ENCODE measurements at places on chromosomes 11 and 22. TPM values are rescaled to one million over a fixed set of nuclear protein-coding genes. Genes with fewer than 3 reads are reported as not detected.
A peak's percentile ranks its signal among the peaks of the same experiment; 100 is the strongest.

DNA sequence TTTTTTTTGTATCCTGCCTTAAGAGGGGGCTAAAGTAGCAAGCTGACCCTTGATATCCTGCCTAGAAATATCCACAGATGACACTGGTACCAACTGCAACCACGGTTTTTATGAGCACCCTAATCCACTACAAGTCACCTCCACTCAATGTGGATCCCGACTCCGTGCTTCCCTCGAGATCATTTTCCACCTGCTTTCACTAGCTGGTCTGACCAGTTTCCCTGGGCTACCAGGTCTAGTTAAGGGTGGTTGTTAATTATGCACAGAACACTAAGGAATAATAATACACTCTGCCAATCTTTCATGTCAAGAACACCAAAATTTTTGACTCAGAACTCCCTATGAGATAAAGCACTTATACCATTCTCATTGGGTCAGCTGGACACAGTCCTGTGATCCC lies 82.3 kb downstream of the ABTB2 start:
- H3K4me1 ChIP-seq = no peaks in the 10 kb centered on the region
- H3K4me3 ChIP-seq = no peak overlapping the region
- no peaks in the 10 kb centered on the region for H3K27me3 ChIP-seq

Gene NEU3
- 16.9 TPM for total RNA-seq

Gene TTC9C
- 68.9 TPM for total RNA-seq

Gene LMO2
- total RNA-seq = not detected

Gene OR51E1
- not detected for total RNA-seq

Gene CLDN5
- 0.30 TPM for total RNA-seq

GRCh38 chr22:20464096-20464614 lies 26.5 kb upstream of the SCARF2 start:
- DNase-seq = peak; percentile 62
- peaks cover 4% of the 10 kb centered on the region for H3K36me3 ChIP-seq
- H3K27ac ChIP-seq = peak overlapping the region; percentile 76
- H3K4me3 ChIP-seq = peak overlapping the region; percentile 59
- H3K4me1 ChIP-seq = peaks cover 62% of the 10 kb centered on the region
- no peaks in the 10 kb centered on the region for H3K27me3 ChIP-seq

- H3K27me3 ChIP-seq = peaks cover 27% of the 10 kb centered on the region
- no peak overlapping the region for H3K4me3 ChIP-seq
- no peak for DNase-seq
- no peaks in the 10 kb centered on the region for H3K36me3 ChIP-seq
- no peak overlapping the region for H3K27ac ChIP-seq
Observed at GRCh38 chr11:130402570-130402969, 25.8 kb downstream of the ADAMTS8 start.

Gene NAT10
- 77.0 TPM for total RNA-seq

- DNase-seq = no peak
- H3K27me3 ChIP-seq = no peaks in the 10 kb centered on the region
- no peak overlapping the region for H3K27ac ChIP-seq
- peaks cover 10% of the 10 kb centered on the region for H3K36me3 ChIP-seq
- H3K4me1 ChIP-seq = no peaks in the 10 kb centered on the region
Observed at GRCh38 chr11:123611698-123612097, 42.7 kb downstream of the SCN3B start.

GRCh38 chr11:47033439-47033838 lies 96.9 kb downstream of the CSTPP1 start:
- DNase-seq = no peak
- no peaks in the 10 kb centered on the region for H3K4me1 ChIP-seq
- no peaks in the 10 kb centered on the region for H3K36me3 ChIP-seq

DNA sequence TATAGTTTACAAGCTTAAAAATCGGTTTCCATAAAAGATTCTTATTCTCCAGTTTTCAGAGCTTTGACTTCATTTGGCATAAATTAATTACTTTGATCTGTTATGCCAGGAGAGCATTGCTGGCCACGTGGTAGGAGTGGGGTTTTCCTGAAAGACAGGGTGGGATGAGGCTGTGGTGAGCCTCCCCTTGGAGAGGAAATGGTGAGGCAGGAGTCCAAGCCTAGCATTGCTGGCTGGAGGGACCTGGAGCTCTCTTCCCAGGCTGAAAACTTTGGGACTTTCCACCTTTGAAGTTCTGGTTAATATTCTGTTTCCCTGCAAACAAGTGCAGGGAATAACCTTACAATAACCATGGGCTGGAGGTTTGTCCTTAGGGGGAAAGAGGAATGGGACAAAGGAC lies 21.1 kb upstream of the CSF2RB start:
- peaks cover 18% of the 10 kb centered on the region for H3K27me3 ChIP-seq
- no peak overlapping the region for H3K27ac ChIP-seq
- H3K4me3 ChIP-seq = no peak overlapping the region
- no peak for DNase-seq

DNA sequence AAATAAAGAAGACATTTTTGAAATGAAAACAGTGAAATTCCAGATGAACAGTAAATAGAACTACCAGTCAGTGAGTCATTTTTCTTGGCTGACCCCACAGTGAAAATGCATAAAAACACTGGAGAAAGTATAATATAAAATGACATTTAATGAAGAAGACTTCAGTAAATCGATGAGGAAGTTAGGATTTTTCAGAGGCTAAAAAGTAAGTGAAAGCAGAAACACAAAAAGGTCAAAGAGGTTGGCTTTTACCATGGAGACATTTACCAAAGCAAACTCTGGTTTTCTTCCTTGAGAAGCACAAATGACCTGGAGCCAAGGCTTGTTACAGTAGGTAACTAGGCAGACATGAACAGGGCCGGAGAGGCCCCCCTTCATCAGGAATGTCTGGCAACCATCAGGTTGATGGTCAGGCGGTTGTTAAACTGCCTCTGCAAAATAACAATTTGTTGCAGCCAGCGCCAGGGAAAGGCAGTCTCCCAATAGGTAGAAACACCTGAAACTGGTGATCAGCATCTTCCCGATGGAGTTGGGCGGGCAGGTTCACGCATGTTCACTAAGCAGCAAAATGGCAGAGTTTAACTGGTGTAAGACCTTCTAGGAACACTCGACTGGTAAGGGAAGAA lies 16.7 kb upstream of the TMEM123 start:
- DNase-seq = no peak

DNA sequence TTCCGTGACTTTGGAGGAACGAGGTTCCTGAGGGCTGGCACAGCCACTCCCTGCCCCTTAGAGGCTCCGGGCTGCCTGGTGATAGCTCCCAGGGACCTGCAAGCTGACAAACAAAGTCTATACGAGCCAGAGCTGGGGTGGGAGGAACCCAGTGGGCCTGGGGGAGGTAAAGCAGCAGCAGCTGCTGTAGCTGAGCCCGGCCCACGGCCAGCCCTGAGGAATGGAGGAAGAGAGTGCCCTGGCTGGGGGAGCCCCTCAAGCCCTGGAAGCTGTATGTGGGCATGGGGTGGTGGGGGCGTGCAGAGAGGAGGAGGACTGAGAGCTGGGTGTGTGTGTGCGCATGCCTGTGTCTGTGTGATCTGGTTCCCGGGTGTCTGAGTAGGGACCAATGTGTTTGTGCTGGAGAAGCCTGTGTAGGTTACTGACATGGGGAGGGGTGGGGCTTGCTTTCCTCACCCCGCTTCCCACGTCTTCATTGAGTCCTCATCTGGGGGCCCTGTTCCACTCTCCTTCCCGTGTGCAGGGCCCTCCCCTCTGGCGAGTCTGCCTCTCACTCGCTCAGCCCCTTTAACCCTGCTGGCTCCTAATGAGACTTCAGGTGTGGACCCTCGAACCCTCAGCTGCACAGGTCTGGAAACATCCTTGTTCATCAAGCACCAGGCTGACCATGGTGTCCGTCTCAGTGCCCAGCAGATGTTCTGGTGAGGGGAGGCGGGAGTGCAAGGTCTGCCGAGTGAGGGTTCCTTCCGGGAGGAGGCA lies 10.8 kb downstream of the ST3GAL4 start:
- H3K36me3 ChIP-seq = no peaks in the 10 kb centered on the region
- no peak for DNase-seq
- H3K4me3 ChIP-seq = no peak overlapping the region

Measured in activated T-cell treated with anti-CD3 and anti-CD28 coated beads, Interleukin-2, amount 50 U/mL, for 72 hours (primary cell).